ENCODE measurements at places on chromosomes 6 and 20.

- DNase-seq: no peak
Measured at GRCh38 chr6:40336296-40336695, 250.9 kb downstream of the LRFN2 start.

GRCh38 chr20:6886065-6886729 lies 118.7 kb downstream of the BMP2 start:
- DNase-seq: peak; percentile 47

GRCh38 chr6:113539623-113540022 lies 317.5 kb upstream of the MARCKS start:
- DNase-seq: no peak

DNA sequence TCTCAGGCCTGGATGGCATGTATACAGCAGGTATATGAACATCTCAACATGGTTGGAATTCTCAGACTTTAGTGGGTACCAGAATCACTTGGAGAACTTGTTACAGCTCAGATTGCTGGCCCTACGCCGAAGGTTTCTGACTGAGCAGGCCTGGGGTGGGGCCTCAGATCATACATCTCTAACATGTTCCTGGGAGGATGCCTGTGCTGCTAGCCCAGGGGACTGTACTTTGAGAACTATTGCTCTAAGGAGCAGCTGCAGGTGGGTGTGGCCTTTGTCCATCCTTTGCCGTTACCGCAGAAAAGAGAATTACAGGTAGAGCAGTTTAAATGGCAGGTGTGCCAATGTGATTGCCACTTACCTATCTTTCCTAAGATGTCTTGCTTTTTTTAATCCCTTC lies 310.5 kb upstream of the JAG1 start:
- no peak for DNase-seq

- no peak for DNase-seq
Measured at GRCh38 chr6:158962371-158962770, 37.6 kb downstream of the RSPH3 start.

DNA sequence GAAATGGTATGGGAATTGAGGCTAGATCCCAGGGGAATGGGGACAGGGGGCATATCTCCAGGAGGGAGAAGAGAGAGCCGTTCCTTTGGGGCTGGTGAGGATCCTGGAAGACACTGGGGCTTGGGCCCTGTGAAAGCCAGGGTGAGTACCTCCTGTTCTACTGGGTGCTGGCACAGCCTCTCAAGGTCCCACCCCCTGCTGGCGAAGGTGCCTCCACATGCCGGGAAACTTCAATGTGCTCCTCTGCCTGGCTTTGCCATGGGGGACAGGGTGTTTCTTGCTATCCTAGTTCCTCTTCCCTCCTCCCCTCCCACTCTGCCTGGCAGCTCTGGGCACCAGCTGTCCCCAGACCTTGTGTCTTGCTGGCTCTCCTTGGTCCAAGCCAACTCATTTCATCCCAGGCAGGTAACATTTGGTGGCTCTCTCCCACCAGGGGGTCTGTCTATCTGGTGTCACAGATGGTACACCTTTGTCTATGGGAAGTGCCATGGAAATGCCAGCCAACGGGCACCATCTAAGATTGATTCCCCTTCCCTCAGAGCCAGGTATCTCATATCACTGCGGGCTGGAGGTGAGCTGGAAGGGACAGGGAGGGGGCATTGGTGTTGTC lies 56.8 kb downstream of the MDGA1 start:
- DNase-seq: no peak

GRCh38 chr6:6350696-6351095 lies 30.2 kb upstream of the F13A1 start:
- DNase-seq: no peak

DNA sequence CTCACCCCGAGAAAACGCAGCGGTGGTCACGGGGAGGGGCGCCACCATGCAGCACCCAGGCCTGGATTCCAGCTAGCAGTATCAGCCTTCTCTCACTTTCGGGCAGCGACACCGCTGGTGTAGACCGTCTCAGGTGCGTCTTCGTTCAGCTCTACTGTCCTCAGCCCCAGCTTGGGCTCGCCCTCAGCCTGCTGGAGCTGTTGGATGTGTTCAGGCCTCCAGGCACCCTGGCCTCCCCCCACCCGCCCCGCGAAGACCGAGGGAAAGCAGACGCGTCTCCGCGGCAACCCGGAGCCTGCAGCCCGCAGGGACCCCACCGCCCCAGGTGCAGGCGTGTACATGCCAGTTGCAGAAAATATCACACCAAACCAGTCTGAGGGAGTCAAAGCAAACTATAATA lies 60.8 kb upstream of the CARMIL1 start:
- peak; percentile 39 for DNase-seq

DNA sequence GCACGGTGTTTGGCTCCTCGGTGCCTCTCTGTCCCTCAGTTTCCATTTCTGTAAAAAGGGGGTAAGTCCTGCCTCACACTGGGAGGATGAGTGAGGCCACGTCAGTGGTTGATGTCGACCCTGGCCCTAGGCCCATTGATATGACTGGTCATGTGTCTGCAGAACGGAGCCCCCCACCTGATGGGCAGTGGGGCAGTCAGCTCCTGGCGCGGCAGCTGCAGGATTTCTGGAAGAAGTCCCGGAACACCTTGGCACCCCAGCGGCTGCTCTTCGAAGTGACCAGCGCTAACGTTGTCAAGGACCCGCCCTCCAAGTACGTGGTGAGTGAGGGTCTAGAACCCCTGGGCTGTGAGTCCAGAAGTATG lies 1.2 kb downstream of the SNX21 start:
- DNase-seq: no peak

- DNase-seq: no peak
Measured at GRCh38 chr6:140572129-140572528, 1197.7 kb upstream of the CITED2 start.

GRCh38 chr20:24732076-24732475 lies 217.0 kb upstream of the CST7 start:
- DNase-seq: no peak

- DNase-seq: no peak
Measured at GRCh38 chr20:4383961-4384360, 337.7 kb upstream of the PRND start.

- DNase-seq: no peak
Measured at GRCh38 chr6:170237999-170238740, 52.7 kb downstream of the DLL1 start.

- DNase-seq: no peak
Measured at GRCh38 chr6:27095914-27096313, 151.6 kb upstream of the PRSS16 start.

GRCh38 chr6:29723666-29724588 lies 693 bp downstream of the HLA-F start:
- DNase-seq: peak; percentile 94

GRCh38 chr6:159438106-159438505 lies 254.9 kb downstream of the SOD2 start:
- no peak for DNase-seq

DNA sequence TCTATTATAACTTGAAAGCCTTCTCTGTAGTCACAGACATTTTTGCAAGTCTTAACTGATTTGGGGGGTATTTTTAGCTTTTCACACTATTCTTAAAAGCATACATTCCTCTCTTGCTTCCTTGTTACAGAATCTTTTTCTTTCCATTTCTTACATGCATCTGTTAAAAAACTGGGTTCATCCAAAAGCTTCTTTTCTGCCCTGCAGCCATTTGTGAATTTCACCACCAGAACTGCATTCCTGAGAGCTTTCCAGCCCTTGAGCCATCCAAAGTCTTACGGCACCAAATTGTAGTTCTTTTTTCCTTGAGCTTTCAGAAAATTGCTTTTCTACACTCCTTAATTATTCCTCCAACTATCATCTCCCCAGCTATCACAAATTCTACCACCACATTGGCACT lies 19.7 kb upstream of the GSTA4 start:
- DNase-seq: no peak

DNA sequence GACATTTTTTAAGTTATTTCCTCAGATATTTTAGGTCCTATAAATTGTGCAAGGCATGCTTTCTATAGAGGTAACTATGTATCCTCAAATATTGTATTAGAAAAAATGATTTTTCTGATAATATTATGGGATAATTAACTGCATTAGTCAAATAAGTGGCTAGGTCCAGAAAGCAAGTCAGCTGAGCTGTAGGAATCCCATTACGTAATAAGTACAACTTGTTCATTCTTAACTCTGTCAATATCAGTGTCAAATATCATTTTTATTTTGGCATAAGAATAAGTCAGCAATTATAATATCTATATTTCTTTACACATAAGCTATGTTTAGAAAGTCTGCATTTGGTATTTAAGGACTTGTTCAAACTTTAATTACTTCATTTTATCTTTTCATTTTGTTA lies 830.9 kb upstream of the GJE1 start:
- no peak for DNase-seq

DNA sequence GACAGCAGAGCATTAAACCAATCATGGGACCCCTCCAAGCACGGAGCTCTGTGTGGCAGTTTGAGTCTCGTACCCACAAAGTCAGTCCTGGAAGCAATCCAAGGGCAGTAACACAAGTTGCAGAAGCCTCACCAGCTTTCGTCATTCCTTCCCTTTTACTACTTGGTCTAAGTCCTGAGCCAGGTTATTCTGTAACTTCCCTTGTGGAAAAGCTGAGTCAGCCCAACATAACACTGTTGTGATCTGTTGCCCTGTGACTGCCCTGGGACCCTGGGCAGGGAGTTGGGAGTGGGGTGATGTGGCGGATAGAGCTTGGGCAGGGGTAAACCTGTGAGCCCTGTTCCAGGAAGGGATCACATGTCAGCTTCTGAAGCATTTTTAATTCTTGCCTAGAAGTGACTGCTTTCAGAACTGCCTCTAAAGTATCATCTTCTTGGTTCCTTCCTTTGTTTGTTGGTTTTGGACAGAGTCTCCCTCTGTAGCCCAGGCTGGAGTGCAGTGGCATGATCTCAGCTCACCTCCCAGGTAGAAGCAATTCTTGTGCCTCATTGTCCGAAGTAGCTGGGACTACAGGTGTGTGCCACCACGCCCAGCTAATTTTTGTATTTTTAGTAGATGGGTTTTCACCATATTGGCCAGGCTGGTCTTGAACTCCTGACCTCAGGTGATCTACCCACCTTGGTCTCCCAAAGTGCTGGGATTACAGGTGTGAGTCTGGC lies 183.7 kb upstream of the JAG1 start:
- no peak for DNase-seq

- DNase-seq: no peak
Measured at GRCh38 chr20:13530146-13530545, 108.6 kb downstream of the TASP1 start.

GRCh38 chr20:45949542-45950329 lies 15.3 kb downstream of the PCIF1 start:
- DNase-seq: no peak

DNA sequence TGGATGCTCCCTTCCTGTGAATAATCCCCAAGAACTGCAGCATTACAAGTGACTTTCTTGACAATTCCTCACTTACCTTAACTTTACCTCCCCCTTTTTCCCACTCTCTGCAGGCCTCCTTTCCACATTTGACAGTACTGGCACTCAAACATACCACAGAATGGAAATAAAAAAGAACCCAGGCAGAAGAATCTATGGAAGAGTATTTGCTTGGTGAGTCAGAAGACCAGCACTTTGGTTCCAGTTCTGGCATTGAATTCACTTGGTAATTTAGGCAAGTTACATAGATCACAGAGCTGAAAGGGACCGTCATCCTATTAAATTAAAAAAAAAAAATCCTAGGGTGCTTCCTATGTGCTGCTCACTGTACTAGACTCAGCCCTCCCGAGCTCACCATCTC lies 55.0 kb downstream of the BTBD9 start:
- DNase-seq: no peak
